Neural crest cell (in vitro differentiated cells): ENCODE measurements at places on chromosomes 3 and 15. TPM values are rescaled to one million over a fixed set of nuclear protein-coding genes. Genes with fewer than 3 reads are reported as not detected.

DNA sequence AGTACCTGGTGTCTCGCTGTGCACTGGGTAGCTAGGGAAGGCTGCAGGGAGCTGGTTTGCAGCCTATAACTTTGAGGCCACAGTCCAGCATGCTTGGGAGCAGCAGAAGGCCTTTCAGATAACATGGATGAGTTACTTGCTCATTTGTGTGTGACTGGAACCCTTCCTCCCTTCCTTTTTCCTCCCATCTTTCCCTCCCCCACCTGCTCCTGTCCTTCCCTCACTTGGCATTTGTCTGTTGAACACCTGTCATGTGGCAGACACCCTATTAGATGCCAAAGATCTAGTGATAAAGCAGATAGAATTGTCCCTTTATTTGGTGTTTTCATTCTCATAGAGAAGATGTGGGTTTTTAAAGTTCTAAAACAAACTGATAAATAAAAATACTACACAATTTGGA, 71.6 kb downstream of the LRTM1 start:
- no peak overlapping the region for H3K4me3 ChIP-seq
- H3K36me3 ChIP-seq: no peaks in the 10 kb centered on the region
- no peak for DNase-seq

DNA sequence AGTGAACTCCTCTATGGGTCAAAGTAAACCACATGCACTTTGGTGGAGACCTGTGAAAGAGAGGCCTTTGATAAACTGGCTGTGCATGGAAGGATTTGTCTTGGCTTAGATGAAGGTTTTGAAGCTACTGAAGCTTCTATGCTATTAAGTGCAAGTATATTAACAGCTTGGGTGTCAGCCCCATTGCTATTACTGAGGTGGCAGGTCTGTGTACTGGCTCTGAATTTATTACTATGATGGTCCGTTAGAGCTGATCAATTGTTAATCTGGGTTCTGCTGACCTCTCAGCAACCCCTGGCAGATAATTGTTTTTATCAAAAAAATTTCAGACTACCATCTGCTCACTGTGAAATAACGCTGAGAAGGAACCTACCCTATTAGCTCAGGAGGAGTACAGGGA, 268.2 kb downstream of the CACNA2D3 start:
- no peak overlapping the region for H3K27ac ChIP-seq
- H3K27me3 ChIP-seq: no peaks in the 10 kb centered on the region
- H3K4me3 ChIP-seq: no peak overlapping the region
- no peaks in the 10 kb centered on the region for H3K36me3 ChIP-seq
- DNase-seq: no peak
- H3K4me1 ChIP-seq: no peaks in the 10 kb centered on the region

CA12 gene
- total RNA-seq: 1.1 TPM in 2 replicates

DNA sequence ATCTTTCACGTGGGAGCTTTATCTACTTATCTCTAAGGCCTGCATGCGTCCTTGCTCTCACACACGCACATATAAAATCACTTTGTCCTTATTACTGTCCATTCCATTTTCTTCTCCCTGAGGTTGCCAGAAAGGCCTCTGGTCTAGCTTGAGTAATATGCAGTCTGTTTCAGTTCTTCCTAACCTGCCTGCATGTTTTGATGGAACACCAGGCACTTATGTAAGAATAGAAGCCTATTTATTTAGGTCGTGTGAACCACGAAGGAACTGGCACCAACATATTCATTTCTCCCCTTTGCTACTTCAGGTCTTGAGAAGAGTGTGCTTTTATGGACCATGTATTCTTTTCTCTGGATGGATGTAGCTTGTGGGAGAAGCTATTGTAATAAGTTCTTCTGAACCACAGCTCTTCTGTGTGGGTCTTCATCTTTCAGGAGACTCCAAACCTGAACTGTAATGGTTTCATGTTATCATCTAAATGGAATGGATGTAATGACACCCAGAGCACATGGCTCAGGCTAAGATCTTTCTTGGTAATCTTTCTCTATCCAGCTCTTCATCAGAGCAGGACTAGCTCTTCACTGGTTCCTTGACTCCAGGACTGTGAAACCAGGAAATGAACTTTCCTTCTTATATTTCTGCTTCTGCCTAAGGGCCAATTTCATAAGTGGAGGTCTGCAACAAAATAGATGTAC, 53.8 kb downstream of the UBE2E2 start:
- H3K4me3 ChIP-seq: no peak overlapping the region
- DNase-seq: no peak
- H3K36me3 ChIP-seq: no peaks in the 10 kb centered on the region
- no peak overlapping the region for H3K27ac ChIP-seq
- no peaks in the 10 kb centered on the region for H3K27me3 ChIP-seq
- no peaks in the 10 kb centered on the region for H3K4me1 ChIP-seq

ADAMTS17 gene
- 1.3 and 2.3 TPM in 2 replicates for total RNA-seq

DNA sequence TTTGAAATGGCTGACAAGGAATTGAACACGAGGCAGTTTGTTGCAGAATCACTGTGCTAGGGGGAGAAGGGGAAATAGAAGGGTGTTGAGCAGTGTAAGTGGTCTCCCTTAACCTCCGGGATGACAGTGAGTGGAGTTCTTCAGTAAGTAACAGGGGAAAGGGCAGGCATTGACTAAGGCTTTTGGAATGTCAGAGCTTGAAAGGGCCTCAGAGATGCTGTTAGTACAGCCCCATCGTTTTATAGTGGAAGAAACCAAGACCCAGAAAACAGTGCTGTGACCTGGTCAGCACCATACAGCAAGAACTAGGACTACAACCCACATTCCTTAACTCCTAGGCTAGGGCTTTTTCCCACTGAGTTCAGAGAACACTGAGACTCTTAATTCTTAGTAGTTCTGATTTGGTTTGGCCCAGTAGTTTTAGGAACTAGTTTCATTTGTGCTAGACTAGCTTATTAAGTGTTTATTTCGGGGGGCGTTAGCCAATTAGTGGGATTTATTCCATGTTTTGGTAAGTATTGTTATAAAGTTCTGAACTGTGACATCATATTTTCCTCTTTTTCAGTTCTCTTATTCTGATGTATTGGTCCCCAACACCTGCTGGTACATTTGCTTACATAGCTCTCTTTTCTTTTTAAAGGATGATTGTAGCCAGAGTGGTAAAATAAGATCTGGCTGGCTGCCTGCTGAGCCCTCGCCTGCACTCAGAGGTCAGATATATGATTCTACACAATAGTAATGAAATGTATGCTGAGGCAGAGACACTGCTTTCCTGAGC, 34.2 kb downstream of the RAB11A start:
- no peaks in the 10 kb centered on the region for H3K27me3 ChIP-seq
- H3K36me3 ChIP-seq: peaks cover 3% of the 10 kb centered on the region
- H3K4me1 ChIP-seq: peaks cover 10% of the 10 kb centered on the region
- DNase-seq: no peak
- peak overlapping the region; percentile 29 for H3K27ac ChIP-seq

GPR160 gene
- 0.21 and 0.23 TPM in 2 replicates for total RNA-seq
